ENCODE measurements at places on chromosomes 2 and 18.

DNA sequence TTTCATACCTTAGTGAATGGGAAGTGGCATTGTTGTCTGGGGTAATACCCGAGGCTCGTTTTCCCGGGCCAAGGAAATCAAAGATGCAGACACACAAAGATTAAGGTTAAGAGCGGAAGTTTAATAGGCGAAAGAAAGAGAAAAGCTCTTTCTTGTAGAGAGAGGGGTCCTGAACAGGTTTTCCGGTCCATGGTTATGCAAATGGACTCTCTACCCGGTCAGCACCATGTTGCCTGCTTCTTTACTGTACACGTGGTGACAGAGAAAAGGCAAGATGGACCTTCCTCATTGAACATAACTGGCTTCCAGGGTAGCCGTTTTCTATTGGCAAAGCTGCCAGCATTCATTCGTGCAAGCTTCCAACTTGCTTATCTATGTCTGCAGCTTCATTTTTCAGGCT is 2063.5 kb downstream of the SUCLG1 start:
- no peaks in the 10 kb centered on the region for H3K4me1 ChIP-seq
- no peaks in the 10 kb centered on the region for H3K36me3 ChIP-seq
- no peaks in the 10 kb centered on the region for H3K27me3 ChIP-seq
- H3K4me3 ChIP-seq: no peak overlapping the region

DNA sequence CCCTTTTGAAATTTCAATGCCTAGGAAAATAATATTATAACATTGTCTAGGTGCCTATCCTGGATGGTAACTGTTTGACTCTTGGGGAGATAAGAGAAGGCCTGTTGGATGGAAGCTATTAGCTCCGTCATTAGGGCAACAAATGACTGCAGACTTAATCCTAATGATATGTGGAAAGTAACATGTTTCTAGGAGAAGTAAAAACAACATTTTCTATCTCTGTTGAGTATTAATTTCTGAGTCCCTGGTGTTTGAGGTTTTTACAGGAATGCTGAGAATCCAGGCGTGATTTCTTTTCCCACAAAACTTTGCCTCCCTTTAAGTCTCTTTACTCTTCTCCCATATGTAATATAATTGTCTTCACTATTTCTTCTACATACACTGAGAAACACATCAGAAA is 159.1 kb downstream of the GALNT1 start:
- H3K27me3 ChIP-seq: no peaks in the 10 kb centered on the region
- H3K4me1 ChIP-seq: no peaks in the 10 kb centered on the region
- no peaks in the 10 kb centered on the region for H3K36me3 ChIP-seq
- no peak for DNase-seq
- H3K4me3 ChIP-seq: no peak overlapping the region

GRCh38 chr2:7728388-7728787 is 811.2 kb downstream of the RNF144A start:
- no peaks in the 10 kb centered on the region for H3K36me3 ChIP-seq
- H3K27ac ChIP-seq: no peak overlapping the region
- no peaks in the 10 kb centered on the region for H3K4me1 ChIP-seq
- H3K4me3 ChIP-seq: no peak overlapping the region

- H3K27me3 ChIP-seq: no peaks in the 10 kb centered on the region
- no peak for DNase-seq
- no peak overlapping the region for H3K27ac ChIP-seq
- H3K36me3 ChIP-seq: no peaks in the 10 kb centered on the region
- H3K4me3 ChIP-seq: no peak overlapping the region
These were observed 284.2 kb downstream of the THSD7B start for GRCh38 chr2:137049518-137049917.

DNA sequence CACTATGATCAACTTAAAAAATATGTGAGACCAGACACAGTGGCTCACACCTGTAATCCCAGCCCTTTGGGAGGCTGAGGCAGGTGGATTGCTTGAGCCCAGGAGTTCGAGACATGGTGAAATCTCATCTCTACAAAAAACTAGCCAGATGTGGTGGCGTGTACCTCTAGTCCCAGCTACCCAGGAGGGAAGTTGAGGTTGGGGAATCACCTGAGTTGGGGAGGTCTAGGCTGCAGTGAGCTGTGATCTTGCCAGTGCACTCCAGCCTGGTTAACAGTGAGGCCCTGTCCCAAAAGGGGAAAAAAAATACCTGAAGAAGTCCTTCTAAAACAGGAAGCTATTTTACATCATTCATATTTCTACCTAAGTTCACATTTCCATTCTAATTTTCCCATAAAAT is 144.0 kb downstream of the EML6 start:
- no peak overlapping the region for H3K27ac ChIP-seq
- H3K36me3 ChIP-seq: no peaks in the 10 kb centered on the region
- no peaks in the 10 kb centered on the region for H3K27me3 ChIP-seq
- peaks cover 13% of the 10 kb centered on the region for H3K4me1 ChIP-seq
- no peak overlapping the region for H3K4me3 ChIP-seq
- DNase-seq: no peak

GRCh38 chr18:53984021-53984420 is 240.4 kb downstream of the MBD2 start:
- no peak for DNase-seq
- no peak overlapping the region for H3K4me3 ChIP-seq
- H3K36me3 ChIP-seq: no peaks in the 10 kb centered on the region
- no peaks in the 10 kb centered on the region for H3K4me1 ChIP-seq
- no peaks in the 10 kb centered on the region for H3K27me3 ChIP-seq

GRCh38 chr2:230124235-230124634 is 55.5 kb upstream of the SLC16A14 start:
- no peak overlapping the region for H3K4me3 ChIP-seq
- no peaks in the 10 kb centered on the region for H3K27me3 ChIP-seq
- no peak overlapping the region for H3K27ac ChIP-seq
- H3K36me3 ChIP-seq: no peaks in the 10 kb centered on the region
- DNase-seq: no peak
